ENCODE measurements at places on chromosomes 7 and 10.
A peak's percentile ranks its signal among the peaks of the same experiment; 100 is the strongest.

GRCh38 chr10:124341768-124342135 is 77.0 kb downstream of the OAT start:
- peak; percentile 42 for DNase-seq

DNA sequence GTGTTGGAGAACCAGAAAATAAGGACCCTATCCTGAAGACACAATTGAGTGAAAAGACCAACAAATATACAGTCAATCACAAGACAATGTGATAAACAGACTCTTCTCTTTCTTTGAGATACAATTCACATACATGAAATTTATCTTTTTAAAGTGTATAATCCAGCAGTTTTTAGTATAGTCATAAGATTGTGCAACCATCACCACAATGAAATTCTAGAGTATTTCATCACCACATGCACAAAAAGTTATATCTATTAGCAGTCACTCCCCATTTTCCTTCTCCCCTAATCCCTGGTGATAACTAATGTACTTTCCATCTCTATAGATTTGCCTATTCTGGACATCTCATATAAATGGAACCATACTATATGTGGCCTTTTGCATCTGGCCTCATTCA is 8.2 kb upstream of the SORBS1 start:
- DNase-seq, result no peak

DNA sequence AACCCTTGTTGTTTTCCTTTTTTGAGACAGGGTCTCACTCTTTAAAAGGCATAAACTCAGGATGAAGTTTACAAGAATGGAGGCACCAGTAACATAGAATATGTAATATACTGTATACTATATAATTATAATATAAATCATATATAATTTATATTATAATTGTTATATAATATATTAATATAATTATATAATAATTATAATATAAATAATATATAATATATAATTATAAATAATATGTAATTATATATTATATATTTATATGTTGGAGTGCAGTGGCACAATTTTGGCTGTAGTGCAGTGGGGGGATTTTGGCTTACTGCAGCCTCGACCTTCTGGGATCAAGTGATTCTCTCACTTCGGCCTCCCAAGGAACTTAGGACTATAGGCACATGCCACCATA is 96.1 kb downstream of the LRMDA start:
- DNase-seq, result no peak

DNA sequence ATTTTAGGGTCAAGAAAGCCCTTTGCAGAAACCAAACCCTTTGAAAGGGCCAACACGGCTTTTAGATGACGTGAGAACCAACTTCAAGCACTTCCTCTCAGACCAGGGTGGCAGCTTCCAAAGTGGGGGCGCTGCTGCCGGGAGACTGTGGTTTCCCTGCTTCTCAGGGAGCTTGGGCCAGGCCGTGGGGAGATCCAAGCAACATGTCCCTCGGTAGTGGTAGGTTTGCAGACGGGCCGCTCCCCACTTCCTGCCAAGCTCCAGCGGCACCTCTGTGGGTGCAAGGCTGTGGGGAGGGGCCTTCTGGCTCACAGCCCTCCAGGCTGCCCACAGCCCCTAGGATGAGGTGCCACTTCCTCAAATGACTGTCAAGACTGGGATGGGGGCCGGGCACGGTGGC is 132.4 kb downstream of the FAM53B start:
- no peak for DNase-seq

- DNase-seq, result no peak
Measured at GRCh38 chr7:99191869-99192596, 15.9 kb downstream of the KPNA7 start.

DNA sequence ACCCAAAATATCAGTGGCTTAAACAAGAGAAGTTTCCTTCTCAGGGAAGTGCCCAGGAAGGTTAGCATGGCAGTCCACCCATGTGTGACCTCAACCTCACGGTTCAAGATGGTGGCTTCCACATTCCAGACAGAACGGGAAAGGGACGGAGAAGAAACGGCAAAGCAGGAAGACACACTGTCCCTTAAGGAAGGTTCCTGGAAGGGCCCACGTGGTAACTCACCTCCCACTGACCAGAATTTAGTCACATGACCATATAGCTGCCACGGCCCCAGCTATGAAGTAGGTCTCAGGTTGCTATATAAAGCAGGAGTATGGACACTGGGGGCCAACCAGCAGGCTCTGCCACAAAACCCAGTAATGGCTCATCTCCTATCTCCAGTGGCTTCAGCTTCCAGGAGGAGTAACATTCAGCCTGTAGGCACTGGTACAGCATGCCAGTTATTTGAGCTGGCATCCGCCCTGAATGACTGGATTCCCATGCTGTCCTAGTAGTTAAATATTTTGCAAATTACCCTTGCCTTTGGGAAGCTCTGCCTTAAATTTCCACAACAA is 278.5 kb upstream of the KLF14 start:
- no peak for DNase-seq

DNA sequence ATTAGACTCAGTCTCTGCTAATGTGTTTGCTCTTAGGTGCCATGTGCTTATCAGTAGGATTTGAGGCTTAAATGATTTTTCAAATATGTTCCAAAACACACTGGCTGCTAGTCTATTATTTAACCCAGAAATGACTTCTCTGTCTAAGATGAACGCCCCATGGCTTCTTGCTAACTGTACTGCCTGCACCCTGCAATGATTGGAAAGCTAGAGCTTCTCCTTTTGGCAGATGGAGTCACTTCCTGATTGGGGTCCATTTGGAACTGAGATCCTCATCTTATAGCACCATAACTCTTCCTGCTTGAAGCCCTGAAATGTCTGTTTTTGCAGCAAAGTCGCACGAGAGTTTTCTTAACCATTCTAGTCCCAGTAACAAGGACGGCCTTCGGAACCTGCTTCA is 186.5 kb upstream of the ADO start:
- no peak for DNase-seq

DNA sequence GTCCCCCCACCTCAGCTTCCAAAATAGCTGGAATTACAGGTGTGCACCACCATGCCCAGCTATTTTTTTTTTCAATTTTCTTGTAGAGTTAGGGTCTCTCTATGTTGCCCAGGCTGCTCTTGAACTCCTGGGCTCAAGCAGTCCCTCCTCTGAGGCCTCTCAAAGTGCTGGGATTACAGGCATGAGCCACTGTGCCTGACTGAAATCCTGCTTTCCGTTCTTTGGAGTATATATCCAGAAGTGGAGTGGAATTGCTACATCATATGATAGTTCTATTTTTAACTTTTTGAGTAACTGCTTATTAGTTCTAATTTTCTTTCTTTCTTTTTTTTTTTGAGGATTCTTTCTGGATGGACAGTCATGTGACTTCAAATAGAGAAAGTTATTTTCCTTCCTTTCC is 62.9 kb upstream of the ZMIZ2 start:
- no peak for DNase-seq

DNA sequence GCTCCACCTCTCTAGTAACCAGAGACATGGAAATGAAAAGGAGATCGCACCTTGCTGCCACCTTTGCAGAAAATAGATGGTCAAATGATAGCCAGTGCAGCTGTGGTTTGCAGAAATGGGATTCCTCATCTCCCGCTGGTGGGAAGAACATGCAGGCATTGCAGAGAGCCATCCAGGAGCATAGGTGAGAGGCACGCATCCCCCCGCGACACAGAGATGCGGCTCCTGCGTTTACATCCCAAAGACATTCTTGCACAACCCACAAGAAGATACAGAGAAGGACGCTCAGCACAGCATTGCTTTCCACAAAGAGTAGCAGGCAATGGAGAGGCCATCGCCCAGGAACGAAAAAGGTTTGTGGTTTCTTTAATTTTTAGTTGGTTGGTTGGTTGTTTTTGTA is 56.2 kb downstream of the OAT start:
- DNase-seq, result no peak

DNA sequence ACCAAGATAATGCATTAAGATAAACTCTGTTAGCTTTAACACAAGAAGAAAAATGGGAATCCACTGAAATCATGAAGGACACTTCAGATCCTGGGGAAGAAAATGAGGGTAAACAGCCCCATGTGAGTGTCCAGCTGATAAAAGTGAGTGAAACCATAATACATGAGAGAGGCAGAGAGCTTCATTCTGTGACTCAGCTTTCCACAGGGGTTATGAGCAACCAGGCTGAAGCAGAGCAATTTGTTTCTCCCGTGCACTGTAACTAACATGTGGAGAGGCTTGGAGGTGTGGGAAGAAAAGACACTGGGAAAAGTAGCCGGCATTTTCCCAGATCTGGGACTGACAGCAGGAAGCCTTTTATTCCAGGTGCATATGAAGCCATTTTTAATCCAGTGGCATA is 971.7 kb downstream of the ANKRD7 start:
- no peak for DNase-seq

DNA sequence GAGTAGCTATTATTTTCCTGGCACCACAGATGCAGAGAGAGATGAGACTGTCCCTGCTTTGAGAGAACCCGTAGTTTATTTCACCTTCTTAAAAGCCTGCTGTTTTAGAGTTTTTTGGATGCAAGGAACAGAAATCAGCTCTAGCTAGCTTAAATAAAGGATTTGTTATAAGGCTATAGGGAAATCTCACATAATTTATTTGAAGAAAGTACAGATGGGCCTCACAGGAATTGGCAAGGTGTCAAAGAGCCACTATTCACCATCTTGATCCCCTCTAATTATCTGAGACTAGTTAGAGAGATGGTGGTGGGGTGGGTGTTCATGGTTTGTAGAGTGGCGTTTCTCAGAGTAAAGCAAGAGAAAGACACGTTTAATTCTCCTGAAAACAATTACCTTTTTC is 7.3 kb downstream of the KMT2E start:
- no peak for DNase-seq

GRCh38 chr10:48316236-48316635 is 9.8 kb downstream of the MAPK8 start:
- DNase-seq, result no peak

- DNase-seq, result no peak
Measured at GRCh38 chr10:81872206-81872862, 2.7 kb upstream of the NRG3 start.

- no peak for DNase-seq
Measured at GRCh38 chr10:19929506-19930140, 113.4 kb downstream of the PLXDC2 start.

DNA sequence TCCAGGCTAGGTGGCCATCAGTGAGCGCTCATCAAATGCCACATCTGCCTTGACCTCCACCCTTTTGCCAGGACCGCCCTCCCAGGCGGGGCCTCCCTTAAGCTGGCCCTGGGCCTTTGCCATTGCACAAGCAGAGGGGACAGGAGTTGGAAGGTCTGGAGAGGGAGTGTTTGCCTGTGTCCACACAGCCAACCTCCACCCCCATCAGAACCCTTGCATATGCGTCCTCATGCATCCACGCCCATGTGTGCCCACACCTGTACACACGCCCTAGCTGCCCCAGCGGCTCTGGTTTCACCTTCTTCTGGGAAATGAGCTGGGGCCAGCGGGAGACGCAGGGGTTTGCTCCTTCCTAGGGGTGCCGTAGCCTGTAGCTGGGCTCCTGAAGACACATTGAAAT is 64.0 kb downstream of the NEURL1 start:
- no peak for DNase-seq

- no peak for DNase-seq
Measured at GRCh38 chr10:10149899-10150298, 867.8 kb upstream of the CELF2 start.

DNA sequence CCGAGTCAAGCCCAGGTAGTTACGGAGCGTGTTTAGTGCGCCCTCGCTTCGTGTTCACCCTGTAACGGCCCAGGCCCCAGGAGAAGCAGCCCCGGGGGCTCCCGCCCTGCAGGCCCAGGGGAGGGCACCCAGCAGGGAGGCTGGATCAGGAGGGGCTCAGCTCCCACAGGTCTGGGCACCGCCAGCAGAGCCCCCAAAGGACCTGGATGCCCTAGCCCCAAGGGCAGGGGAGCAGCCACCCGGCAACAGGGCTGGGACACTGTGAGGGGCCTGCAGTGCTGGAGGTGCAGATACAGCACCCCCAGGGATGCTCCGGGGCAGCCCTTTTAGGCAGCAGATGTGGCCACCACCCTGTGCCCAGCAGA is 35.2 kb downstream of the PWWP2B start:
- no peak for DNase-seq

- no peak for DNase-seq
Measured at GRCh38 chr10:68103901-68104300, 5.4 kb upstream of the MYPN start.

- DNase-seq, result no peak
Measured at GRCh38 chr10:67696029-67696428, at the start of gene CTNNA3. CTNNA3 (minus strand) TSS chr10:67696195.

GRCh38 chr7:105602325-105603305 is 21.3 kb upstream of the EFCAB10 start:
- no peak for DNase-seq

- no peak for DNase-seq
Measured at GRCh38 chr10:86359954-86360353, 6.6 kb downstream of the GRID1 start.

GRCh38 chr10:104089621-104090020 is 3.9 kb upstream of the COL17A1 start:
- no peak for DNase-seq

DNA sequence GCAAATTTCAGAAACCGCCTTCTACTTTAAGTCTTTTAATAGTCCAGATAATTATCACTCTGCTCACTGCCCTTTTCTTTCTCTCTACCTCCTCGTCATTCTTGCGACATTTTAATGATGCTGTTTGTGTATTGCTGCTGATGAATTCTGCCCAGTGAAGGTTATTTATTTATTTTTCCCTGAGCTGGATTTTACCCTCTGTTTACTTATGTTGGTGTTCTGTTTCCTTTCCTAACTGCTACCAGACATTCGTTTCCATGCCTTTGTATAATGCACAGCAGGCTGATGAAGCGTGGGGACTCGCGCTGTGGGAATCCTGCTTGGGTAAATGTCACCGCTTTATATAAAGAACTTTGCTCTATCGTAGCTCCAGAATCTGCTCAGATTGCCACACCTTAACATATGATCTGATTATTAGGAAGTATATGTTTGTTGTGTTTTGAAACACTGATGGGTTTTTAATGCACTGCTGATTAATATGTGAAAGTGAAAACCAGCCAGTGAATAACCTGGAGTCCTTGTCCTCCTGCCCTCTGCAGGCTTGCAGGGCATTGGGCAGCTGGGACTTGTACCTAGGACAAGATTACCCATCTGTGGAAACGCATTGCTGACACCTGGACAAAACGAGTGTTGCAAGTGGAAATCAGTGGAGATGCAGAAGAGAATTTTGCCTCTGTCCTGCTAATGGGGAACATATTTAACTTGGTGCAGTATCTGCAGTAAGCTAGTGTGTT is 291.5 kb downstream of the SDK1 start:
- no peak for DNase-seq

All from stimulated activated CD4-positive, alpha-beta T cell treated with anti-CD3 and anti-CD28 coated beads, Interleukin-12 subunit alpha, Interleukin-12 subunit beta, amount 100 ng/mL, for 48 hours (primary cell).